Urinary bladder (tissue), 4 donors: ENCODE measurements at places on chromosomes 3 and 15. TPM values are rescaled to one million over a fixed set of nuclear protein-coding genes. Genes with fewer than 3 reads are reported as not detected.

GOLGA6A gene
- polyA plus RNA-seq: 0.06 TPM

UBXN7 gene
- 8.2 TPM for polyA plus RNA-seq

DZIP3 gene
- 8.2 TPM for polyA plus RNA-seq

GOLGA8T gene
- 0.13 TPM for polyA plus RNA-seq

GABRA5 gene
- polyA plus RNA-seq: 0.35 TPM

GLDN gene
- polyA plus RNA-seq: 1.5 TPM

PIF1 gene
- 3.1 TPM for polyA plus RNA-seq

DNA sequence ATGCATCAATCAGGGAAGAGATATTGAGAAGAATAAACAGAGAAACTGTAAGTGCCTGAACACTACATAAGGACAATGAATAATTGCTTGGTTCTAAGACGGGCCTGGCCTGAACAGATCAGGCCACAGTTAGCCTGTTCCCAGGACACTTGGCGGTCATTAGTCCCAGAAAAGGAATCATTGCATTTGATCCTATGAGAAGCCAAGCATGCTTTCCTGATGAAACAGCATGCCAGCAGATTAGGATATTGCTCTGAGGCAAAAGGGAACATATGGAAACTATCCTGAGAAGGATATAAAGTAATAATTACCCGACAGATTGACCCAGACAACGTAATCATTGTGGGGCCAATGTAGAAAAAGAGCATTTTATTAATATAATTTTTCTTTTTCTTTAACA lies 51.9 kb downstream of the STRIT1 start:
- no peak for DNase-seq

- DNase-seq: no peak
These were observed 53.3 kb downstream of the PPARG start for GRCh38 chr3:12342151-12342550.

- DNase-seq: no peak
These were observed 151.9 kb upstream of the ARL6 start for GRCh38 chr3:97612632-97613031.

- no peak for DNase-seq
These were observed 40.5 kb upstream of the LDHAL6B start for GRCh38 chr15:59166166-59166565.

DNA sequence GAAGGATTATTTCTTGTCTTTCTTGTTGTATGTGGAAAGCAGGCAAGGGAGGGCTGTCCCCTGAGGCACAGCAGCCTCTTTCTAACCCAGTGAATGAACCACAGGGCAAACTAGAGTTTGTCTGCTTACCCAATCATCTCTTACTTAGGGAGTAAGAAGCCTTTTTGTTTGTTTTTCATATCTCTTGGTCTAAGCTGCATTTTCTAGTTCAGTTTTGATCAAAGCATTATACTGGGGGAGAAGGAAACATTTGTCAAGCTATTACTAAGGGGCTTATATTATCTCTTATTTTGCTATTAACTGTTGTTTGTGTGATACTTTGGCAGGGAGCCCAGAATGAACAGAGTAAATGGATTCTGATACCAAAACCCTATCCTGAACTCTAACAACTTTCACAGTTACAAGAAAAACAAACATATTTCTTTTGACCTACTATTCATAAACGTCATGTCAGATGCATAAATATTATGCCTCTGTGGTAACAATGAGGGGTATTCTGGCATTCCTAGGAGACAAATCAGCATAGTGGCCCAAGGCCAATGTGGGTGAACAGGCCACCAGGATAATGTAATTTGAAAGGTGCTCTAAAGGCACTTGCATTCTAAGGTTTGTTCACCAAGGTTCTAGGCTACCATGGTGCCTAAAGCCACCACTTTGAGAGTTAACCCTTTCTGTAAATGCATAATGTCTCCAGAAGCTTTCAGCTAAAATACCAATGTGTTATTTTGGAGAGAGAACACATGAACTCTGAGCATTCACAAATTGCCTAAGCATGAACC lies 271.6 kb upstream of the ZPLD1 start:
- peak; percentile 91 for DNase-seq

DNA sequence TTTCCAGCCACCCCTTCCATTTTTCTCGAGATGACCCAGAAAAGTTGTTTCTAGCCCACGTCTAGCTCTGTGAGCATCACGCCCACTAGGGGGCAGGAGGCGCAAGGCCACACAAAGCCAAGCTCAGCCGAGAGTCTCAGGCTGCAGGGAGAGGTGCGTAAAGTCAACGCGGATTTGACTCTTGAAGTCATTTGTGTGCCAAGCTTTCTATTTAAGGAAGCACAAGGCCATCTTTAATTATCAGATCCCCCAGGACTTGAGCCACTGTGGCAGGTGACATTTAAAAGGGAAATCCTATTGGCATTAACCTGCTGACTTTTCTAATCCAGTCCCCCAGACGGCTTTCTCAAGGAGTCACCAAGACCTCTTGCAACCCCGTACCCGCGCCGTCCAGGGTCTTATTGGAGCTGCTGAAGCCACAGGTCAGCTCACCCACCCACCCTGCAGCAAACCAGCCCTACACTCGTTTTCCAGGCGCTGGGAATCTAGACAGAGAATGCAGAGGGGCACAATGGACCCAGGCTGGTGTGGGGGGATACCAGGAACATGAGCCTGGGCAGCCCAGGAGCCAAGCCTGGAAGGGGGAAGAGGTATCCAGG lies 62.1 kb downstream of the CAPN7 start:
- peak; percentile 59 for DNase-seq

- DNase-seq: no peak
These were observed 1.3 kb downstream of the TLE3 start for GRCh38 chr15:70096215-70097062.

GRCh38 chr15:57647791-57648130 lies 56.1 kb downstream of the MYZAP start:
- no peak for DNase-seq

DNA sequence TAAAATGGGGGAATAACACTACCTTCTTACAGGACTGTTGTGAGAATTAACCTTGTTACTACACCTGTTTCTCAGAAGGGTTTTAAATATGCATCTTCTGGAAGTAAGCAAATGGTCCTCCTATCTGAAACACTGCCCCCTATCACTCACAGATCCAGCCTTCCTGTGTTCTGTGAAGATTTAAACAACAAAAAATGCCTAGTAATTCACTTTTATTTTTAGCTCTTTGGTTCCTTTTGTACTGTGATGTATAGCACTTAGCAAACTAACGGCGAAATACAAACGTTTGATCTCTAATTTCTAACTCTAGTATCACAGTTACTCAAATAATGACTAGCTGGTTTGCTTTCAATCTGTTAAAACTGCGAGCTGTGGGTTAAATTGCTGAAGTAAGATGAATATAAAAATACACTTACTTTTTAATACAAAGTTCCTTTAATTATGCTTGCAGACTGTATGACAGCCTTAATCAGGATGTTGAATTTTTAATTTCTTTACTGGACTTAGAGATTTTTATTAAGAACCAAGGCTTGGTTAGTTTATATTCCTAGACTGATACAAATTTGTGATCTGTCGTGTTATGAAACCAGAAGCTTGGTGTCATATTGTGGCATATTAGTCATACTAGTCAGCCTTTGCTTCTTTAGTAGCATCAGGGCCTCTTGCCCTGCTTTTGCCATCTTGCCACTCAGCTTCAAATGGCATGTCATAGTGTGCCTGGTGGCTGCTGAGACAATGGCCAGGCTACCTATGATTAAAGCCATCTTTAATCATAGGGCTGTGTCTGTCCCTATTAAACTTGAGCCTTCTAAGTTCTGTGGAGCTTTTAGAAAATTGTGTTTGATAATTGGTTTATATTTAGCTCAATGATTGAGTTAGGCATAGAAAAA lies 9.2 kb downstream of the EIF3J start:
- DNase-seq: no peak

- DNase-seq: no peak
These were observed 11.8 kb upstream of the EID1 start for GRCh38 chr15:48866141-48866563.

GRCh38 chr15:75577401-75578172 lies 1.5 kb downstream of the PTPN9 start:
- DNase-seq: no peak

DNA sequence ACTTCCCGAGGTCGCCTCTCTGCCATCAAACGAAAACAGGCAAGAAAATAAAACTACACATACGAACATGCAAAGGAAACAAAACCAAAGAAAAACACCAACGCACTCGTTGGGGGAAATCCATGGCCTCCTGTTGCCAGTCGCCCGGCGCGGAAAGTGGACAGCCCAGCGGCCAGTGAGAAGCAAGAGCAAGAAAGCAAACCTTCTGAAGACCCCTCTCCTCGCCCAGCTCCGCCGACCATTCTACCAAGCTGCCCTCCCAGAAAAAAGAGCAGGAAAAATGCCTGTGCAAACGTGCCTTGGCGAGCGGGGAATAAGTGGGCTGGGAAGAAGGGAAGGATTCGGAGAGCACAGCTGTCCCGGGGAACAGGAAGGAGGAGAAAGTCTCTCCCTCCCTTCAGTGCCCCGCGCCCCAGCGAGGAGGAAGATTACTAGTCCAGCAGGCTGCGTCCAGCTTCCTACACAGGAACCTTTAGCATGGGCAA lies 802 bp upstream of the NECTIN3 start:
- peak; percentile 51 for DNase-seq

GRCh38 chr15:86796521-86796920 lies 716.9 kb downstream of the AGBL1 start:
- no peak for DNase-seq

DNA sequence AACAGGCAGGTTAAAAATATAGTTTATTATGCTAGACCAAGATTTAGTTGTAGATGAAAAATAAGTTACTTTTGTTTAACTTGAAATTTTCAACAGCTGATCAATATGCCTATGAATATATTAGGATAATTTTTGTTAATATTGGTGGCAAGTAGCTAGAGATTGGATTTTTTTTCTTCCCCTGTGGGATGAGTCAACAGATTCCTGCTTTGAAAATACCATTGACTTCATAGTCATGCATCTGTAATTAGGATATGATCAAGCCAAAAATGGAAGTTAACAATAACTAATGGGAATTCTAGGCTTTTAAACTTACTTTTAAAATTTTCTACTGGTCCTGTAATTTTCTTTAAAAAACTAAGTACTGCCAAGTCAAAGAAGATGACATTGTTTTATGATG lies 211.7 kb downstream of the ZIC1 start:
- no peak for DNase-seq

GRCh38 chr15:61687651-61688050 lies 372.6 kb downstream of the VPS13C start:
- DNase-seq: no peak

- DNase-seq: no peak
These were observed 3.8 kb downstream of the CSRNP1 start for GRCh38 chr3:39149498-39150147.

DNA sequence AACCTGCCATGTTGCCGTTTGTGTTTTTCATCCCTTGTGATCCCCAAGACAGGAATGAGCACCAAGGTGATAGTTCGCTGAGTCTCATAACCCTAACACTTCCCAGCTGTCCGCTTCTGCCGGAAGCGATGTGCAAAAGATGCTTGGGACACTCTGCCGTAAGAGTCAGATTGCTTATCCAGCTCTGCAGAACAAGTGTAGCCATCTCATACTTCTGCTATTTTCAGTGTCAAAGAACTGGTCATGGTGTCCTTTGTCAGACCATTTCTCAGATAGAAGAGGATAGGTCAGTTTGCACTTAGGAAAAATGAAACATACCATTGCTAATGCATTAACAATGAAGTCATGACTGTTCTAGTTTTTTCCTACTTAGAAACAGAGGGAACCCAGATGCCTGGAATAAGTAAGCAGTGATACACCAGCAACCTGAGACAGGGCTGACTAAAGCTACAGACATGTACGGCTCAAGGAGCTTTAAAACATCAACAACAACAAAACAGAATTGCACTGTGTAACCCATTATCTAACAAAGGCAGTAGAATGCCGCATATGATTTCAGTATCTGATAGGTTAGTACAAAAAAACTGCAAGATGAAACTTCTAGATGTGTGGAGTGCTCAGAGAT lies 134.0 kb upstream of the IL12A start:
- no peak for DNase-seq

- no peak for DNase-seq
These were observed 137.3 kb upstream of the SLC24A5 start for GRCh38 chr15:47983533-47983932.

DNA sequence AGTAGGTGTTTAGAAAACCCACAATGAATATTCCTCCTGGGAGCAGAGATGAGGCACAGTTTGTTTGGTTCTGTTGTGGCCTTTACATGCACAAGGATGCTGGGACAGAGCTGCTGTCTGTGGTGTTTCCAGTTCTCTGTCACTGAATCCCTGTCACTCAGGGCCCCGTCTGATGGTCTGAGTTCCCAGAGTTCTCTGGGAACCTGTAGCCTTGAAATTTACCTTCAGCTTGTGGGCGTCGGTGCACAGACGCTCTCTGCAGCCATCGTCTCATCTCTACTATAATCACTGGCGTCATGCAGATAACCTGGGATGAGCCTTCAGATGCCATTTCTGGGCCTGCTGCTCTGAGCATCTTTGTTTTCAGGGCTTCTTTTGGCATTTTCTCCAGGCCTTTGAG lies 81.9 kb downstream of the LRRK1 start:
- no peak for DNase-seq

GRCh38 chr3:24832891-24833290 lies 338.2 kb upstream of the THRB start:
- DNase-seq: no peak

GRCh38 chr15:32730677-32731654 lies 13.2 kb downstream of the GREM1 start:
- DNase-seq: no peak

DNA sequence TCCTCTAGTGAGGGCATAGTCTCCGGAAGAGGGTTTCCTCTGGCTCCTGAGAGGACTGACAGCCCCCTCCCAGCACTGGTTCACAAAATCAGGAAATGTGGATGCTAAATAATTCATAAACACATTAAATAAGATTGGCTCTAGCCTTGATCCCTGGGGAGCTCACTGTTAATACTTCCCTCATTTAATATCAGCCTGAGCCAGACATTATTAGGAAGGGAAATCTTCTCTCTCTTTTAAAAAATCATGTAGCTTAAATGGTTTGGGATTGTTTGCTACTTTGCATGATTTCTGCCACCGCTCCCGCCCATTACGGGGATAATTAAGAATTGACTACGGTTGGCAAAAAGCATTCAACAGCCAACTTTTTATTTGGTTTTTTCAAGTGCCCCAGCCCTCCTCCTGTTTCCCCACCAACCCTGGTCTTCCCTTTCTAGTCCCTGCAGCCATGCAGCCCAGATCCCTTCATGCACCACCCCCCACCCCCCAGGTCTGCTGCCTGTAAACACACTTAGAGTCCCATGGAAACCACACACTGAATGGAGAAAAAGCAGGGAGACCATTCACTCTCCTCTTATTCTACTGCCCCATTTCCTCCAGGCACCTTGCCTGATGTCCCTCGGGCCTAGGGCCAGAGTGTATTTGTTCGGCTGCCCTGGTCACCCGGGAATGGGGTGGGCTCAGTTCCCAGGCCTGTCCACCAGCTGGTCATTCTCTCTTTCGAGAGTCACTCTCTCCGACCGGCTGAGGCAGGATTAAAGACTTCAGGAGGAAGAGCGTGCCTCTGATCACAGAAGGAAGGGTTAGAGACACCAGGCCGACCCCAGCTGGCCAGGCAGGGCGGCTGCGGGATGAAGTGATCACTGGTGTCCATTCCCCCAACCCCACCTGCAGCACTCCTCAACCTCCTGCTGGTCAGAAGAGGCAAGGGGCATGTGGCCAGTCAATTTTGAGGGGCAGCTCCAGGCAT lies 45.1 kb downstream of the SEMA5B start:
- DNase-seq: no peak

- DNase-seq: no peak
These were observed 110.0 kb upstream of the CDIN1 start for GRCh38 chr15:36469311-36469966.
